WERI-Rb-1 (cell line): ENCODE measurements at places on chromosomes 7 and 10.

DNA sequence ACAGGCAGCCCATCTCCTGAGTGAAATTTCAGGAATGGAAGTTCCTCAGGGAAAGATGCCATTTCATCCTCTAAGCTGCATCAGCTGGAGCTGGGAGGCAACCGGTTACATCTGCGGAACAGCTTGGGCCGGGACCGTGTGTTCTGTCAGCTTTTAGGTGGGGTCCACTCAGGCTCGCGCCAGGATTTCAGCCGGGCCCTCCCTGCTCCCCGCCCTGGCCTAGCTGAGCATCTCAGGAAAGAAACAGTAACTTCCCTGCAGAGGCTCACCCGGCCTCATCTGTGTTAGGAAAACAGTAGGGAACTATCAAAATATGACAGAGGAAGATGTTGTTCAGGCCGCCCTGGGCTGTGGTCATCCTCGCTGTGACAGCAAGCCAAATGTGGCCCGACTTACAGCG, 110.4 kb downstream of the TRIL start:
- DNase-seq = no peak

DNA sequence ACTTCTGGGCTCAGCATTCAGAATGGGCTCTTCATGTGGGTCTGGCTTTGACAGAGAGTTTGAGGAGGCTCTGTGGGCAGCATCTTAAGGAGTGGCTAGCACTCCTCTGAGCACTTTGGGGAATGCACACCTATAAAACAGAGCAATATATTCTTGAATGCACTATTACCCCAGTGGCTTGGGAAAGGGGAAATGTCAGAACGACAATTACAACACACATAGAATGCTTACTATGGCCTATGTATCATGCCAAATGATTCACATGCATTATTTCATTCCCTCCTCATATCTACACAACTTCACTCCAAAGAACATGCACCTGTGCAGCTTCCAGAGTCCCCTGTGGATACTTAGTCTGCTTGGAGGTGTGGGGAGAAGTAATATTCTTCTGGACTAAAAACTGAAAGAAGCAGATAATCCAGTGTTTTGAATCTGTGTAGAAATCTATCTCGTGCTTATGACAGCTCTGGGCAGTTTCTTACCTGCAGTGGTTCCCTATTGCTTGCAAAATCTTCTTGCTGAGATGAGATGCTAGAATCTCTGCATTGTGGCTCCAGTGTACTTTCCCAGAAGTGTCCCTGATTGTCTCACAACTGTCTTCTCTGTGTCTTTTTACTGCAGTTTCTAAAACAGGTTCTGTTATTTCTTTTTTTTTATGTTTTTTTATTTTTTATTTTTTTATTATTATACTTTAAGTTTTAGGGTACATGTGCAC, 5.5 kb upstream of the MGAM start:
- no peak for DNase-seq

DNA sequence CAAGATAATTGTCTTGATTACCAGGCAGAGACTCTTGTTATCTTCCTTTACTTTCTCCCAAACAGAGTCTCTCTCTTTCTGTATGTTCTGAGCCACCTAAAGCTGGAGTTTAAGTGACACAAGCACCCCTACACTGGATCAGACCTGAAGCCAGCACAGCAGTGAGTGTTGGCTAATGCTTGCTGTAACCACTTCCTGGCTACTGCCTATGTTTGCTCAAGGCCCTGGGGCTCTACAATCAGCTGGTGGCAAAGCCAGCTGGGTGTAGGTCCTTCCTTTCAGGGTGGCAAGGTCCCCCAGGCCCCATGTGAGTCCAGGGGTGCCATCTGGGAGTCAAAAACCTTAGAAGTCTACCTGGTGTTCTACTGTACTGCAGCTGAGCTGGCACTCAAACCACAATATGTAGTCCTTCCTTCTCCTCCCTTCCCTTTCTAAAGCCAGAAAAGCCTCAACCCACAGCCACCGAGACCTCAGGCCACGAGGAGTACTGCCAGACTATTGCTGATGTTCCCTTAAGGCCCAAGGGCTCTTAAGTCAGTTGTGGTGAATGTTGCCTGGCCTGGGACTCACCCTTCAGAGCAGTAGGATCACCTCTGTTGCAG, 416.3 kb downstream of the ADRA2A start:
- DNase-seq = no peak

GRCh38 chr10:47309408-47310089, 9.6 kb downstream of the GDF10 start:
- DNase-seq = peak; percentile 32

DNA sequence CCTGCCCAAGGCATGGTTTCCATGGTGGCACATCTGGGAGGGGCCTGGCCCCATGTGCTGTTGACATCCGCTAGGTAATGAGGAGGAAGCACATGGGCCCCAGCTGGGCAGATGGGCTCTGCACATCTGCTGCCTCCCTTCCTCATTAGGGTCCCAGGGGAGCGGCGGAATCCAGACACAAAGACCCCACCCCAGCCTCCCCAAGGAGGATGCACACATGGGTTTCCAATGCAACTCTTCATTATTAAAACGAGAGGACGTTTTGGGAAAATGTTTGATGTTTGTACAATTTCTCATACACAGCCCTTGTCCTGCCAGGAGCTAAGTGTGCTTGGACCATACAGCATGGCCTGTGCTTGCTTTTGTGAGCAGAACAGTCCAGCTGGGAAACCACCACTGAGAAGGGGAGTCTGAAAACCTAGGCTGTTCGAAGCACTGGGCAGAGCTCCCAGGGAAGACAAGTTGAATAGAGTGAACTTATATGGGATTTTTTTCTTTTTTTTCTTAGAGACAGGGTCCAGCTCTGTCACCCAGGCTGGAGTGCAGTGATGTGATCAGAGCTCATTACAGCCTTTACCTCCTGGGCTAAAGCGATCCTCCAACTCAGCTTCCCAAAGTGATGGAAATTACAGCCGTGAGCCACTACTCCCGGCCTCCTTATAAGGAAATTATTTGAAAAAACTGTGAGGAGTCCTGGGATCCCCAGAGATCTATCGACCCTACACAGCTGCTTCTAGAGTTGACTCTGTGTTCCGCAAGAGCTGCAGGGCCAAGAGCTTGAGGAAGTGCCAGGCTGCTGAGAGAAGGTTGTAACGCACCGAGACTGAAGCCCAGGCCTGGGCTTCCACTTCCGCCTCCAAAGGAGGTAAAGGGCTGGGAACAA, 23.4 kb downstream of the FAM107B start:
- DNase-seq = no peak

DNA sequence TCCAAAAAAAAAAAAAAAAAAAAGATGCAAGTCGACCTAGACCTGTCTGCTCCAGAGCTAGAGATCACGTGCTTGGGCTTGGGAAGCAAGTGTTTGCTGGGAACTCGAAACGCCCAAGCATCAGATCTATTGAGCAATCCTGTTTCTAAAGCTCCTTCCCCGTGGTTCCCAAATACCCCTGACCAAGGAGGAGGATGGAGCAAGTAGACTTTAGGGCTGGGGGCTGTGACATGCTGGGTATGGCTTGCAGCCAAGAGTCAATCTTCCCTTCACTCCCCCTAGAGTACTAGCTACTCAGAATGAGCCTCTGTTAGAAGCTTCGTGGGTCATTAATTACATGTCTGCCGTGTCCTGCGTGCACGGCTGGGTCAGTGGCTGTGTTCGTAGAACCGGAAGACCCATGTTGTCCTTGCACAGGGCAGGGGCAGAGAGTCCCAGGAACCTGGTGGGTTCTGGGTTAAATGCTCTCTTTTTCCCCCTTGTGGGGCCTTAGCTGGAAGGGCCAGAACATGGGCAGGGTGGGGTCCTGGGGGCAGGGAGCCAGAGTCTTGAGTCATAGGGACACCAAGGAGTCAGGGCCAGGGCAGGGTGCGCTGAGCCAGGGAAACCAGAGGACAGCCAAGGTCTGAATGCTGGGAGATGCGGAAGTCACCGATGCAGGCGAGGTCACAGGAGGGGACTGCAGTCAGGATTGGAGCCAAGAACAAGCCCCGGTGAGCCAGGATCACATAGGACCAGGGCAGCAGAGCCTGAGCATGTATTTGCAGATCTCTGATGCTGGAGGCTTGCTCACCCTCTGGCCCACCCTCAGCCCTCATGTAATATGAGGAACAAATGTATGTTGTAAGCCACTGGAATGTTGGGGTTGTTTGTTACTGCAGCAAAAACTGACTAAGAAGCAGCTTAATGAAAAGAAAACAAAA, 34.6 kb upstream of the TPST1 start:
- no peak for DNase-seq

DNA sequence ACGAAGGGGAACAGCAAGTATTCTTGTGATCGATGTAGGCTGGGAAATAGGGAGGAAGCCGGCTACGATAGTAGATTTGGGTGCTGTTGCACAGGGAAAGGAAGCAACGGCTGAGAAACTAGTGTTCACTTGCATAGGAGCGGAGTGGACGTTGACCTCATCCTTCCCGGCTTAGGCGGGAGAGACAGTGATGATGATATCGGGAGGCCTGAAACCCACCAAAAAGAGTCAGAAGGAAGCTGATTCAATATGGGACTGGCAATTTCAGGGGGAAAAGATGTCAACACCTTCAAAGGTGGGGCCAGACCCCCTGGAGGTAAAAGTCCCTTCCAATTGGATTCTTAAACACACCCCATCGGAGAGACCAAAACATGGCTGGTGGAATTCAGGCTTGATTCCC, 61.3 kb downstream of the CARD11 start:
- no peak for DNase-seq

GRCh38 chr7:130734815-130735716, 1.1 kb upstream of the KLF14 start:
- DNase-seq = no peak

- no peak for DNase-seq
These were observed 57.9 kb downstream of the FOXL3 start for GRCh38 chr7:347644-348479.

DNA sequence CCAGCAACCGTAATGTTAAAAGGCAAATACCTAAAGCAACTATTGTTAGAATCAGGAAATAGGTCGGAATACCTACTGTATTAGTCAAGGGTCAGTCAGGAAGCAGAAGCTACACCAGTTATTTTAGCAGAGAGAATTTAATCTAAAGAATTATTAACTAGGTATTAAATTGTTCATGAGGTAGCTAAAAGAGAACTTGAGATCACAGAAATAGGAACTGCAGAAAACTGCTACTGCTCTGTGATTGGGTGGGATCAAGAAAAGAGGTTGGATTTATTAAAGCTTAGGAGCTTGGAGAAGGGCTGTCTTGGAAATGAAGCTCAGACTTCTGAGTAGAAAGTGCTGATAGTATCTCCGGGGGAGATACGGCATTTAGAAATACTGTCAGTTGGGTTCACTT, 20.0 kb upstream of the ZNF438 start:
- no peak for DNase-seq

- no peak for DNase-seq
These were observed 4.6 kb downstream of the LFNG start for GRCh38 chr7:2523941-2524807.

DNA sequence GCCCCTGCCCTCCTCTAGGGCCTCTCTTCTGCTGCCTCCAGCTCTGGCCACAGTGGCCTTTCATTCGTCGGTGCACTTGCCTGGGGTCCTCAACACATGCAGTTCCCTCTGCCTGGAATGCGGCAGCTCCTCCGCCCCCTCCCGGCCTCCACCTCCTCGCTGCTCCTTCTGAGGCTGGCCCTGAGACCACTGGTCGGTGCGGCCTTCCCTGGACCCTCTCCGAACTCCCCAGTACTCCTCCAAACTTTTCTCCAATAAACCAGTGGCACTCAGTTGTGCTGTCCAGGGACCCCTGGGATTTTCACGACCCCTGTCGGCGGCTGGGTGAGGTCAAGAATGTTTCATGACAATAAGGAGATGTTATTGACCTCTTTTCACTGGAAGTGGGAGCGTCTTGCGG, 53.5 kb downstream of the BMS1 start:
- DNase-seq = no peak

DNA sequence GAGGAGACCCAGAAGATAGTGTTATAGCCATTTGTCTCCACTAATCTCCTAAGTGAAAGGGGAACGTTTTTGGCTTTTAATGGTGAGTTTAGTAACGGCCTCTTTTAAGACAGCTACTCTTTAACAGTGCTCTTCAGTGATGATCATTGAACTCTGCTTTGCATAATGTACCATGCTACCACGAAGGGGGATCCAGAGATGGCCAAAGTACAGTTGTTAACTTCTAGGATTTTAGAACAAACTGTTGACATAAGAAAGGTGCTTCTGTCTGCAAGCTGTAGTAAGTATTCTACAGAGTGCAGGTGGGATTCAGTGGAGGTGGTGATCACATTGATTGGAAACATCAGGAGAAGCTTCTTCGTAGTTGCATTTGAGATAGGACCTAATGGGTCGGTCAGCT, 114.1 kb upstream of the RPA3 start:
- DNase-seq = no peak

GRCh38 chr7:21131897-21132296, 296.0 kb upstream of the SP4 start:
- no peak for DNase-seq
